WTC11 (cell line): ENCODE measurements at places on chromosomes 5 and 9.

DNA sequence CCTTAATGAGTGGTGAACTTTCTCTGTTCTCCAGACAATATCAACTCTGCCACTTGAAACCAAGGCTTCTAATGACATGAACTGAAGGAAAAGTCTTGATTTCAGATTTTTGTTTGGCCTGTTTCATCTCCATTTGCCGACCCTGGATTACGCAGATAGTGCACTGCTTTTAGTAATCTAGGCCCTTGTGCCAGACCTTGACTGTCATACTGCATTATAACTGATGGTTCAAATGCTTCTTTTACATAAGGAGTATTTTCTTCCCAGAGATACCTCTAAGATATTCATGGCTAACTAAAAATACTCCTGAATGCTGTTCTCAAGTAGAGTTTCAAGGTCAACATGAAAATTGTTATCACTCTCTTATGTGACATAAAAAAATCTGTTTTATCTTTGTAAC is 238.7 kb upstream of the SEMA6A start:
- H3K27me3 ChIP-seq: no peaks in the 10 kb centered on the region
- peaks cover 72% of the 10 kb centered on the region for H3K4me1 ChIP-seq
- H3K27ac ChIP-seq: no peak overlapping the region
- H3K36me3 ChIP-seq: peaks cover 10% of the 10 kb centered on the region

GRCh38 chr9:99826579-99826978 is 4.9 kb downstream of the NR4A3 start:
- H3K4me3 ChIP-seq: no peak overlapping the region
- H3K27me3 ChIP-seq: peaks cover 98% of the 10 kb centered on the region
- no peaks in the 10 kb centered on the region for H3K36me3 ChIP-seq
- DNase-seq: no peak

GRCh38 chr5:1418921-1419280 is 26.3 kb downstream of the SLC6A3 start:
- H3K4me1 ChIP-seq: no peaks in the 10 kb centered on the region
- no peak for DNase-seq
- no peak overlapping the region for H3K27ac ChIP-seq
- no peaks in the 10 kb centered on the region for H3K36me3 ChIP-seq

DNA sequence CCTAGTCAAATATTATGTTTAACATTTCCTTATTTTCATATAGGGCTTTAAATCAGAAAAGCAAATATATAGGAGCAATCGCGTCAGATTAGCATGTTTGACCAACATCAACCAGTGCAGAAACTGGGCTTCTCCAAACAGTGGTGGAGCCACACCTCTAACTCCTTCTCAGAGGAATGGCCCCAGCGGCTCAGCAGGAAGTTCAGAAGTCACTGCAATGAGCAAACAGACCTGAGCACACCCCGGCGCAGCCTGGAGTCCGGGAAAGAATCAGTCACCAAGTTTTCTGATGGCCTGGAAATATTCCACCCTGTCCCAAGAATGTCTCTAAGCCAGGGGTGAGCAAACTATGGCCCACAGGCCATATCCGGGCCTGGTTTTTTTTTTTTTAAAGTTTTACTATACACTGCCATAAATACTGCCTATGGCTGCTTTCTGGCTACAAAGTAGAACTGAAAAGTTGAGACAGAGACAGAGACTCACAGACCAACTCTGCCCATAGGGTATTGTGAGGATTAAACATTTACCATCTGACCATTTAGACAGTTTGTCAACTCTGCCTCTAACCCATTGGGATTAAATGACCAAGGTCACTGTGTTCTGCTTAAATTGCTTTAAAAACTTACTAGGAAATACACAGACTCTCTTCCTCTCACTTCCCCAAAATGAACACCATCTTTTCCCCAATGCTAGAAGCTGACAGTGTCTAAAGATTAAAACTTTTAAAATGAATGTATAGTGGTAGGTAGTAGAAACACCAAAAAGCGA is 5.4 kb downstream of the GOLM1 start:
- H3K27me3 ChIP-seq: peaks cover 7% of the 10 kb centered on the region
- peaks cover 41% of the 10 kb centered on the region for H3K4me1 ChIP-seq
- no peak for DNase-seq
- H3K27ac ChIP-seq: peak overlapping the region; percentile 28; the same call in 1 of the 2 replicates

- H3K36me3 ChIP-seq: no peaks in the 10 kb centered on the region
- no peak overlapping the region for H3K4me3 ChIP-seq
- peaks cover 3% of the 10 kb centered on the region for H3K27me3 ChIP-seq
Observed at GRCh38 chr9:34601937-34602573, 9.8 kb downstream of the RPP25L start.

DNA sequence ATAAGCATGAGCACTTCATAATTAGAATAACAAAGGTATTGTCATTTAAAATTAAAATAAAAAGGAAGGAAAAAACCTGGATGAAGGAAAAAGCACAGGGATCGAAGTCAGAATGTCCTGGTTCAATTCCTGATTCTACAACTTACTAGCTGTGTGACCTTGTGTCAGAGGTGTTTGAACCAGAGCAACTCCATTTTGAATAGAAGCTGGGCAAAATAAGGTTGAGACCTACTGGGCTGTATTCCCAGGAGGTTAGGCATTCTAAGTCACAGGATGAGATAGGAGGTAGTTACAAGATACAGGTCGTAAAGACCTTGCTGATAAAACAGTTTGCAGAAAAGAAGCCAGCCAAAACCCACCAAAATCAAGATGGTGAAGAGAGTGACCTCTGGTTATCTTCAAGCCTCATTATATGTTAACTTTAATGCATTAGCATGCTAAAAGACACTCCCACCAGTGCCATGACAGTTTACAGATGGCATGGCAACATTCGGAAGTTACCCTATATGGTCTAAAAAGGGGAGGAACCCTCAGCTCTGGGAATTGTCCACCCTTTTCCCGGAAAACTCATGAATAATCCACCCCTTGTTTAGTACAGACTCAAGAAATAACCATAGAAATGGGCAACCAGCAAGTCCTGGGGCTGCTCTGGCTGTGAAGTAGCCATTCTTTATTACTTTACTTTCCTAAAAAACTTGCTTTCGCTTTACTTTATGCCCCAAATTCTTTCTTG is 412.7 kb downstream of the PIK3R1 start:
- H3K27me3 ChIP-seq: peaks cover 8% of the 10 kb centered on the region
- peaks cover 30% of the 10 kb centered on the region for H3K4me1 ChIP-seq
- no peak overlapping the region for H3K4me3 ChIP-seq
- H3K36me3 ChIP-seq: no peaks in the 10 kb centered on the region
- no peak overlapping the region for H3K27ac ChIP-seq
- no peak for DNase-seq

DNA sequence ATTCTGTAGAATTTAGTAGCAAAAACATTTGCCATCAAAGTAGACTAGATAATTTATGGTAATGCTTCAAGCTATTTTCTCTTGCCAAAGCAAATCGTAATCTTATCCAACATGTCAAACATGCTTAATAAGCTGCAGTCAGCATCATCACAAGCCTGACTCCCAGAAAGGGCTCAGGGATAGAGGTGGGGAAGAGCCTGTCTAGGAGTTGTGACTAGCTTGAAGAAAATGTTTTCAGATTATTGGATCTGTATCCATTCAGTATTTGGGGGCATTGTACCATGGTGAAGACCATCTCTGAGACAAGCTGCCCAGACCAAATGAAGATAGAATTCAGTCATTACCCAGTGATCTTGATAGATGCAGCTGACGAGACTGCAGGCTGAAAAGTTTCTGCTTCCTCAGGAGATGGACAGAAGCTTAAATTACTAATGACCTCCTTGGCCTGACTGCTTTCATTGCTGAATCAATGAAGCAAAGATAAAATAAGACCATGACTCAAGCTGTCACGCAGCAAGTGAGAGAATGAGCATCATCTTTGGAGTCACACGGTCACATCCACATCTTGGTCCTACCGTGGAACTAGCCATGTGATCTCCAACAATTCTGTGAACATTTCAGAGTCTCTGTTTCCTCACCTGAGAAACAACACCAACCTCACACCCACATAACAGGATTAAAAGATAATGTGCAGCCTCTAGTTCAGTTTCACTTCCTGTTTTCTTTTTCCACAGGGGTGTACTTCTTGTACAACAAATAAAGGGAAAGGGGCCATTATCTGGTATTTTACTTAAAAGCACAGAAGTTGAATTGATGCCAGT is 9.4 kb downstream of the ERAP2 start:
- no peak overlapping the region for H3K27ac ChIP-seq
- 0 out of 2 replicates have a peak, but pooled peaks cover 3% of the 10 kb centered on the region for H3K4me1 ChIP-seq
- no peak overlapping the region for H3K4me3 ChIP-seq
